C1 segment of cervical spinal cord (tissue), 14 donors: ENCODE measurements at places on chromosomes 4 and X.

DNA sequence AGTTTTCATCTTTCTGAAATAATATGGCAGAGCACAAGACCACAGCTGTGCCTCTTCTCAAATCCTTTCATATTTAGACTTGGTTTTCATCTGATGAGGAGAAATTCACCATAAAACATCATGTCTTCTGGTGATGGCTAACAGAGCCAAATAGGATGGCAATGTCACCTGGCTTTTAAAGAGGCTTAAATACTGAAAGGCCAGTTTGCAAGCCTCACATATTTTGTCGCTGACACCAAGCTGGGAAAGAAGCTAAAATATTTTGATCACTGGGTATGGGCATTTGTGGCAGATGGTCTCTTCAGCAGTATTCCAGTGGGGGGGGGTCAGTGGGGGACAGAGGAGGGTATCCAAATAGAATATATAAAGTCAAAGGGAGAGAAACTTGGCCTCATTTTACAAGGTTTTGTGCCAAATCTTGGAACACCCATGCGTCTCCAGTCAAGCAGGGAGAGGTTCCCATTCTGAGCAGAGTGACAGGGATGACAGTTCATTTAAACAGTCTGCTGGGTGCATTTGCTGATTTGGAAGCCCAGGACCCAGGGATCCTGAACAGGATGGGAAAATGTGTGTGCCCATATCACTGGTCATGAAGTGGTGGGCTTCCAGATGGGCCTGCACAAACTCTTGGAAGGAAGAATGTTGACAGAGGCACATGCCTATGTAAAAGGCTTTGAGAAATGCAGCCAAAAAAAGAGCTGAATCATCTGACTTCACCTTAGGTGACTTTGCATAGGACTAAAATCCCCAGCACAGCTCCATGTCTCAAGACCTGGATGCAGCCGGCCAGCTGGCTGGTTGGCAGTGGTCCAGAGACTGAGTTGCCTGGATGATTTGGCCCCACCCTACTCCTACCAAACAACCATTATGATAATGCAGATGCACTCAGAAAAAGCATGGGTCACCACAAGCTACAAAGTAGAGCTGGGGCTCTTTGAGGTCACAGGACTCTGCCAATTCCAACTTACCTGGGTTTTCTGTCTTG lies 484.4 kb upstream of the NR3C2 start:
- DNase-seq = no peak

- no peak for DNase-seq
These were observed 133.0 kb upstream of the C1QTNF7 start for GRCh38 chr4:15294832-15295231.

- DNase-seq = no peak
These were observed 167.8 kb downstream of the AASDH start for GRCh38 chr4:56219447-56219846.

- no peak for DNase-seq
These were observed 26.1 kb upstream of the SORCS2 start for GRCh38 chr4:7166237-7166636.

DNA sequence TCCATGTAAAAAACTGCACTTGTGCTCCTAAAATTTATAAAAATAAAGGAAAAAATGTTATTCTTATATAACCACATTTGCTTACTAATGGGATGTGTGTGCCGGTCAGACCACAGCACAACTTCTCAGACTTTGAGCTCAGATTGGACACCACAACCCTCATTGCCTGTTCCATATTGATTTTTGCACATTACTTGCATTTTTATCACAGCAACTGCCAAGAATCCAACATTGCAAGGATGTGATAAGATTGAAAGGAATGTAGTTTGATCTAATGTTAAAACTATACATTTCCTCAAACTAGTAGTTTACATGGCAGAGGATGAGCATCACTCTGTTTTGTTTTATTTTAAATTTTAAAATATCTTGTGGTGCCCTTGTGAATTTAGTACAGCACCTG lies 227.8 kb downstream of the KDR start:
- no peak for DNase-seq

DNA sequence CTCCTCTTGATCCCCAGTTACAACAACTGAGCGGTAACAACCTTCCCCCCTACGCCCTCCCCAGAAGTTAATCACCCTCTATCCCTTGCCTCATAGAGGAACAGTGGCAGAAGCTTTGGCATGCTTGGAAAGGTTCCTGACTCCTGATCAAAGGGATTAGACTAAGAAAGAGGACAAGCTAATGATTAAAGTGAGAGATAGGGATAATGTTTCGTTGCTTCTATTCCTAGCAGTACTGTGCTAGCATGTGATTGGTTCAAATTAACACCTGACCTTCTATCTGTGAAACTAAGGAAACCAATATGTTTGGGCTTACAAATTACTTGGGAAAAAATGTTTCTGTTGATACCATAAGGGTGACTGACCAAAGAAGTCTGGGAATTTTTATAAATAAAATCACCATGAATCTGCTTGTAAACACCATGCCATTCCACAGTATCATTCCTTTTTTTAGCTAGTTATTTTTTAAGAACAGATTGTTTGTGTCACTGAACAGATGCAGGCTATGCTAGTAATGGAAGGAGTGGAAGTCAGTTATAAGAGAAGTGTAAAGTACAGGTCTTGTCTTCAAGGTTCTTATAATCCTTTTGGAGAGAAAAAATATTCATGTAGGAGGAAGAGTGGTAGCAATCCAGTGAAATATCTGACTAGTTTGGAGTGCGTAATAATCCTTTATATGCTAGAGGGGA lies 11.3 kb upstream of the ATP1B4 start:
- DNase-seq = no peak

- no peak for DNase-seq
These were observed 301.9 kb upstream of the PRPS2 start for GRCh38 chrX:12489341-12489740.

DNA sequence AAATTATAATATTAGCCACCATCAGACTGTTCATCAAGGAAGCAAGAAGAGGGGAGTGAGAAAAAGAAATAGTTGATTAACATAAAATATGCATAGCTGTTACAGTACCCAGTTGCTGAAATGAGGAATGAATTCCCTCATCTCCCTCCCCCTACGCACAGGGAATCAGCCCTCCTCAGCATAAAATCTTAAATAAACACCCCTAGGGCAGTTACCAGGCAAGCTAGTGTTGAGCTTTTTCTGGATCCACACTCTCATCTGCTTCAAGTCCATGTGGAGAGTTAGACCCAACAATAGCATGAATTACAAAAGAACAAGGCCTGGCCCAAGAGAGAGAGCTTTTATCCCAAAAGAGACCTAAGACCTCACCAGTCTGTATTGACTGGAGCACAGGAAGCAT lies 19.0 kb upstream of the SYTL4 start:
- DNase-seq = no peak

GRCh38 chr4:100826067-100826466 lies 308.2 kb upstream of the EMCN start:
- DNase-seq = no peak

- no peak for DNase-seq
These were observed 658.5 kb downstream of the DACH2 start for GRCh38 chrX:86806786-86807185.

DNA sequence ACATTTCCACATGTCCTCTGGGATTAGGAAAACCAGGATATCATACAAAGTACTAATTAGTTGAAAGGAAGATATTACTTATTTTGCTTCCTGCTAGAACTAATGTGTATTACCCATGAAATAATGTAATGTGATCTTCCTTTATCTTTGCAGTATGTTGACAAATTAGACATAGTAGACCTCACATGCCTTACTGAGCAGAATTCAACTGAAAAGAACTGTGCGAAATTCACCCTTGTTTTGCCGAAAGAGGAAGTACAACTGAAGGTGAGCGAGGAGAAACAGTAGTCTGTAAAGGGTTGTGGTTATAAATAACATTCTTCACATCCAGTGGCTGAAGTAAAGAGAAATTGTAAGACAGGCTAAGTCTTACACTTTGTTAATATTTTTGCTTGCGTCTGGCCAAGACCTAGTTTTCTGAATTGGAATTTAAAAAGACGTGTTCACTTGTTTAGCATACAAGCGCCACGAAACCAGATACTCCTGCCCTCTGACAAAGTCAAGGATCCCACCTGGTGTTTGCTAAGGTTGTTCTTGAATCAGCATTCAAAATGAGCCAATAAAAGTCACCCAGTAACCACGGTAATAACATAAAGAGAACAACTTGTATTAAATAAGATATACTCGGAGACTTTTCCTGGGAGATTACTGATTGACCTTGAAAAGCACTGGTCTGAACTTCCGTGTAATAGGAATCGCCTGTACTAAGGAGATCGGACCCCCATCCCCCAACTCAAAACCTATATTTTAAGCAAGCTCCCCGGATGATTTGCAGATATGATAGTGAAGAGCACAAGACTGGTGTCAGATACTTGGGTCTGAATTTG lies 16.9 kb downstream of the STAP1 start:
- no peak for DNase-seq

DNA sequence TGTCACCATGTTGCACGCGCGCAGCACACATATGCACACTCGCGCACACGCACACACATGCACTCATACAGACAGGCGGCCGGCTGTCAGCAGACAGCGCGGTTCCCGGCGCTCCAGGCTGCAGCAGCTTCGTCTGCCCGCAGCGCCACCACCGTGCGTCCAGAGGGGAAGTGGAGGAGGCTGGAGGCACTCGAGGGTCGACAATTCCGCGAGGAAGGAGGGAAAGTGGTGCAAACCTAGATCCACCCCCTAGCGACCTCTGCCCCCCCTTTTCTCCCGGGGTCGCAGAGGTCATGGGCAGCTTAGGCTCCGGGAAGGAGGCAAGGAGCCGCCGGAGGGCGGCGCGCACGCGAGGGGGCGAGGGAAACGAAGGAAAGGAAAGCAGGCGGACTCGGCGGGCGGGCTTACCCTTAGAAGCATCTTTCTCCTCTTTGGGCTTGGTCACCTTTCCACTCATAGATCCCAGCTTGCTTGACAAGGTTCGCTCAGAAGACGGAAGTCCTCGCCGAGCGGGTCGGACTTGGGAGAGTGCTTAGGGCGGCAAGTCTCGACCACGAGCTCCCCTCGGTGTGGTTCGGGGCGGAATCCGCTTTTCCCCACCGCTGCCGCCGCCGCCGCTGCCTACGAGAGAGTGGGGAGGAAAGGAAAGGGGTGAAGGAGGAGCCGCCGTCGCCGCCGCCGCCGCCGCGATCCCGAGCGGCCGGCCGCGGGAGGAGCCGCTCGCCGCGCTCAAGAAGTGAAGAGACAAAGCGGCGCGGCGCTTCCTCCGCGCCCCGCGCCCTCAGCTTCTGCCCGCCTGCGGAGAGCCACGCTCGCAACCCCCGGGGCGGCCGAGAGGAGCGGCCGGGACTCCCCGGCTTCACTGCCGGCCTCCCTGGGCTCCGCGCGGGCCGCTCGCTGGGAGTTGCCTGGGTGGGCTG lies 326.6 kb upstream of the F9 start:
- DNase-seq = no peak

DNA sequence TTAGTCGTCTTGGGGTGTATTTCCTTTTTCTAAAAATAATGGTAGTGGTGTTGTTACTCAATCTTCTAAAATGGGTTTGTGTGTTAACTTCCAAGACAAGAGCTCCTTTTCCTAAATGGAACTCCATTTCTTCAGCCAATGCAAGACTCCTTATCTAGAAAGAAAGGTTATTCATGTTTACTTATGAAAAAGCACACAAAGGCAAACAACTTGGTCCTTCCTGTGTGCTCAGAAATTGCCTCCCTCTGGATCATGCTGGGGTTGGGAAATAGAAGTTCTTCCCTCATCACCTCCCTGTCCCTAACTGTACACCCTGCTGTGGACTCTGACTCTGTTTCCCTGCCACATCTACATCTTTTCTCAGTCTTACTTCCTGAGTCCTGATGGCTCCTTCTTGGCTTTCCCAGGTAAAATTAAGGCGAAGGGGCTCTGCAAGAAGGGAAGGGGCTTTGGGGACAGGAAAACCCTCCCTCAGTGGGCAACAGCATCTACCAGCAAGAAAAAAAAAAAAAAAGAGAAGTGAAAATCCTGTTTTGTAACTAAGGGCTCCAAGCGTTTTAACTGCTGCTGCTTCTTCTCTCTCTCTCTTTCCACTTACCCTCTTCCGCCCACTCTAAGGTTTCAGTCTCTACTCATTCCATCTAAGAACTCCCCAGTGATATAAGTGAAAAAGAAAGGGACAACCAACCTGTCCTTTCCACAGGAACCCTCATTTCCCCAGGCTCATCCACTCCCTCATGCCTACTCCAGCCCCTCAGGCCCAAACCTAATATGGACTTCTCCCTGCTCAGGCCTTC lies 19.8 kb upstream of the TASL start:
- no peak for DNase-seq

DNA sequence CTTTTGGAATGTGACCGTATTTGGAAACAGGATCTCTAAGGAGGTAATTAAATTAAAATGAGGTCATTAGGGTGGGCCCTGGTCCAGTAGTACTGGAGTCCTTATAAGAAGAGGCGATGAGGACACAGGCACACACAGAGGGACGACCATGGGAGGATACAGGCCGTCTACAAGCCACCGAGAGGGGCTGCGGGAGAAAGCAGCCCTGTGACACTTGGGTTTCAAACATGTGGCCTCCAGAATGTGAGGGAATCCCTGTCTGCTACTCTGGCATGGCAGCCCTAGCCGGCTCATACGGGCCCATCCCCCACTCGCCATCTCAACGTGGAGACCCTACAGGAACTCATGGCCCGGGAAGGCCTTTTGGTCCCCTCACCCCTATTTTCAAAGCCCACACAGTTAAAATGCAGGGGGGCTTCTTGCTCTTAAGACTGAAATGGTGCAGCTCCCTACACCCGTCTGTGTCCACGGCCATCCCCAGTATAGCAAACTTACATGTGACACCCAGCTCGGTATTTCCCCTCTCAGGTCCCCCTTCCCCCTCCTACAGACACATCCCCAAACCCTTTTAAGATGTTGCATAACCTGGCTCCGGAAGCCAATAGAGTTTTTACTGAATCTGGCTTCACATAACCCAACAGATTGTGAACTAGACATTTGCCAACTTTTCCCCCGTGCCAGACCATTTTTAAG lies 124.1 kb upstream of the TBL1X start:
- peak; percentile 29 for DNase-seq

- DNase-seq = no peak
These were observed 162.2 kb downstream of the PCDH19 start for GRCh38 chrX:100247826-100248225.

GRCh38 chr4:20359692-20360091 lies 108.0 kb downstream of the SLIT2 start:
- no peak for DNase-seq

GRCh38 chr4:22480675-22481327 lies 35.1 kb downstream of the ADGRA3 start:
- no peak for DNase-seq

DNA sequence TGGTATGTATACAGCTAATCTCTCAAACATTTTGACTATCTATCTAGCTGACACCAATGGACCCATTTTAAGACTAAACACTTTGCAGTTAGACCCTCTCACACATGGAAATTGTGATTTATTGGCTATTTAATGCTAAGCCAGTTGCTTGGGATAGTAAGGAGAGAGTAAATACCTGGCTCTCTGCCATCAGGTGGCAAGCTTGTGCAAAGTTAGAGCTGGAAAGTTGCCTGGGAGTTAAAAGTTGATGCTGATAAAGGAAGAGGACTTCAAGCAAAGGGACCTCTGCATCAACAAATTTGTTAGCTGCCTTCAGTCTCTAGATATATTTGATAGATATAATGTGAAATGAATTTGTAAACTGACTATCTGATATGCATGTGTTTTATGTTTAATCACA lies 61.1 kb downstream of the PACRGL start:
- DNase-seq = no peak
